Left ventricle myocardium superior (tissue), 1 donor: ENCODE measurements at places on chromosomes 16 and 17. TPM values are rescaled to one million over a fixed set of nuclear protein-coding genes. Genes with fewer than 3 reads are reported as not detected.
A peak's percentile ranks its signal among the peaks of the same experiment; 100 is the strongest.

Gene KRT40
- not detected for total RNA-seq

Gene TBKBP1
- 15.9 TPM for total RNA-seq

Gene EME2
- 8.1 TPM for total RNA-seq

Gene MT2A
- total RNA-seq = 86.3 TPM

Gene CES1
- 30.3 TPM for total RNA-seq

Gene ZACN
- total RNA-seq = not detected

- DNase-seq = peak; percentile 85
Measured at GRCh38 chr16:66604376-66605176, at the start of gene CMTM3. Gene CMTM3, plus strand, starts transcription at chr16:66604704. Its CDS starts 102 bp downstream, at chr16:66604806.

DNA sequence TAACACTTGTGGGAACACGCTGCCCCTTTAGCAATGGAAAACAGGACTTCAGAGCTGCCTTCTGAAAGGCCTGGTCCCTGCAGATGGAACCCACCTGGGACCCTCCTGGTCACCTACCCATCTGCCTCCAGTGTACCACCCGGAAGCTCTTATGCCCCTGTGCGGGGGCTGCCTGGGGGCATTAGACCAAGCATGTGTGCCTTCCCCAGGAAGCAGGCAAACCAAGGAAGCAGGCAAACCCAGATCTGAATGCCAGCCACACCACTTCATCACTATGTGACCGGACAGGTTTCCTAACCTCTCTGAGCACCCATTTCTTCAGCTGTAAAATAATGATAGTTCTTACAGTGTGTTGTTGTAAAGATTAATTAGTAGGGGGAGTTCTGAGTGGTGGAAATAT, 20.8 kb upstream of the LRRC37A3 start:
- DNase-seq = no peak

GRCh38 chr16:70705056-70705455, 19.2 kb upstream of the MTSS2 start:
- DNase-seq = no peak

DNA sequence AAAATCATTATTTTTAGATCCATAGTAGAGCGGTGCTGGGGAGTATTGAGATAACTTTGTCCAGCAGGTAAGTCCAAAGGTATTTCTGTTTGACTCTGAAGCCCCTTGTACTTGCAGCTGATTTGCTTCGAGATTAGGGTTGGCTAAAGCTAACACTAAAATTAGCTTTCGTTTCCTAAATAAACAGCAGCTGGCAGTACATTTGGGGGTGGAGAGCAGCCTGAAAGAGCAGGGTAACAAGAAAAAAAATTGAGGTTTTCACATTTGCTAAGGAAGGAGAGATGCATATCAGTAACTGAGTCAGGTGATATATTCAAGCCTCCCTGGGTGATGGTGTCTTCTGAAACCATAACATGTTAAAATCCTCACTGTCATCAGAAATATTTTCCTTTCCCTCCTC, 37.4 kb upstream of the TMC5 start:
- no peak for DNase-seq

- DNase-seq = no peak
Measured at GRCh38 chr16:28910086-28911031, 14.7 kb downstream of the RABEP2 start.
